ENCODE measurements at places on chromosomes 12 and 14. TPM values are rescaled to one million over a fixed set of nuclear protein-coding genes. Genes with fewer than 3 reads are reported as not detected.
A peak's percentile ranks its signal among the peaks of the same experiment; 100 is the strongest.

DNA sequence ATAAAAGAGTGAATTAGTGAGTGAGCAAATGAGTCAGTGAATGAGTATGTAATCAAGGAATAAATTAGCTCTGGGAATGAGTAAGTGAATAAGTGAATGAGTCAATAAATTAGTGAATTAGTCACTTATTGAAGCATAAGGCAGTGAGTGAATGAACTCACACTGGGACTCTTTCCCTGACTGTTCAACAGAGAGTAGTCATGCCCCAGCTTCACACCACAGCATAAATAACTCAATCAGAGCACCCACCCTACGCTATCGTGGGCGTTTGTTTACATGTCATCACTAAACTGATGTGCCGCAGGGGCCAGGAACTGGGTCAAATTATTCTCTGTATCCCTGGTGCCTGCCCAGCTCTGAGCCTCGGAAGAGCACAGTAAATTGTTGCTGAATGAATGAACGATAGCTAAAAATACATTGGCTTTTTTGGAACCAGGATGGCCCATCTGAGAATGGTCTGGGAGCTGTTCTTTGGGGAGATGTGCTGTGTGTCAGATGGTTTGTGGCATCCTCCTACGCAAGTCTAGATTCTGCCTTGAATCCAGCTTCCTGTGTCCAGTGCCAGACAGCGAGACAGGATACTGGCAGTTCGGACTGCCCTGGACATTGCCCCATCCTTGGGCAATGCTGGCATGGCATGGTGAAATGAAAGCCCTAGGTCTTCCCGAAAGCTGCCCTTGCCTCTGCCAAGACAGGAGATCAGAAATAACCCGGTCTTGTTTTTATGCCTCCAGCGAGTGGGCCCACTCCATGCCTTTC, 98.0 kb upstream of the RTL1 start:
- H3K27ac ChIP-seq: no peak overlapping the region
- H3K36me3 ChIP-seq: no peaks in the 10 kb centered on the region
- no peak for DNase-seq
- H3K4me1 ChIP-seq: no peaks in the 10 kb centered on the region
- no peaks in the 10 kb centered on the region for H3K27me3 ChIP-seq
- no peak overlapping the region for H3K4me3 ChIP-seq

GRCh38 chr14:29569194-29569593, 358.5 kb downstream of the PRKD1 start:
- no peak overlapping the region for H3K4me3 ChIP-seq
- H3K27me3 ChIP-seq: no peaks in the 10 kb centered on the region
- no peak for DNase-seq
- H3K27ac ChIP-seq: no peak overlapping the region
- no peaks in the 10 kb centered on the region for H3K4me1 ChIP-seq

DNA sequence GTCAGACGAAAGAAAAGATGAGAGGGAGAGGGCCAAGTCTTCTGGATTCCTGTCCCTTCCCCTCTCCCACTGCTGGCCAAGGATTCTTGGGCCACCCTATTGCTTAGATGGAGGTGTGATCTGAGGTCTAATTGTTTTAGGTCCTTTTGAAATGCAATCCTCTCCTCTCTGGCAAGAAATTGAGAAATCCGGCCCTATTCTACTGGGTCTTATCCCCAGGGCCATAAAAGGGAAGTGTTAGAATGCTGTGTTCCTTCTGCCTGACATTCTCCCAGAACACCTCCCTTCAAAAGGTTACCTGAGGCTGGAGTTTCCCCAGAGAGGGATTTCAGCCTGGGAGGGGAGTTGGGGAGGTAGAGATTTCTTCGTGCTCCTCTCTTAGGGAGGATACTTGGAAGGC, 4.4 kb downstream of the WNT5B start:
- no peaks in the 10 kb centered on the region for H3K4me1 ChIP-seq
- no peak overlapping the region for H3K4me3 ChIP-seq
- no peak for DNase-seq
- H3K27me3 ChIP-seq: no peaks in the 10 kb centered on the region
- no peak overlapping the region for H3K27ac ChIP-seq

CIDEB gene
- total RNA-seq: 72.8 TPM

GRCh38 chr14:103735439-103735814, 19.8 kb downstream of the ZFYVE21 start:
- no peaks in the 10 kb centered on the region for H3K27me3 ChIP-seq
- peak; percentile 59 for DNase-seq
- no peak overlapping the region for H3K4me3 ChIP-seq
- H3K4me1 ChIP-seq: peaks cover 20% of the 10 kb centered on the region
- peaks cover 37% of the 10 kb centered on the region for H3K36me3 ChIP-seq

DBX2 gene
- total RNA-seq: not detected

DNA sequence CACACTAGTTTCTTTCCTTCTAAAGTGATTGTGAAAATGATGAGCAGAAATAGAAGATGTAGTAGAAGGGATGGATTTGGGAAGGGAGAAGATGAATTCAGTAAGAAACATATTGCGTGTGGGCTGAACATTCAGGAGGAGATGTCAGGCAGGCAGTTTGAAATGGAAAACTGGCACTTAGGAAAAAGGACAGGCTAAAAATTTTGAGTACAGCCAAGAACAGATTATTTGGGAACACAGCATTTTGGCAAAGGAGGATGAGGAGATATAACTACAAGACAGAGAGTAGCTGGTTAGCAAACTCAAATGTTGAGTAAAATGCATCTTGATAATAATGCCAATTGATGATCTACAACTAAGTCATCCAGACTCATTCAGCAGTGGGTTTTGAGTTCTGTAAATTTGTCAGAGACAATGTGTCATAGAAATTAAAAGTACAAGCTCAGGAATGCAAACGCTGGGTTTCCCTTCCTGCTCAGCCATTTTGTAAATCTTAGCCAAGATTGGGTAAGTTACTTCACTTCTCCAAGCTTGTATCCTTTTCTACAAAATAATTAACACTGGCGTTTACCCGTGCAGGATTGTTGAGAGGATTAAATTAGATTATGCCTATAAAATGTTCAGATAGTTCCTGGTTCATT, 255.0 kb downstream of the NAV3 start:
- H3K27me3 ChIP-seq: no peaks in the 10 kb centered on the region
- no peaks in the 10 kb centered on the region for H3K36me3 ChIP-seq
- no peak for DNase-seq

DNA sequence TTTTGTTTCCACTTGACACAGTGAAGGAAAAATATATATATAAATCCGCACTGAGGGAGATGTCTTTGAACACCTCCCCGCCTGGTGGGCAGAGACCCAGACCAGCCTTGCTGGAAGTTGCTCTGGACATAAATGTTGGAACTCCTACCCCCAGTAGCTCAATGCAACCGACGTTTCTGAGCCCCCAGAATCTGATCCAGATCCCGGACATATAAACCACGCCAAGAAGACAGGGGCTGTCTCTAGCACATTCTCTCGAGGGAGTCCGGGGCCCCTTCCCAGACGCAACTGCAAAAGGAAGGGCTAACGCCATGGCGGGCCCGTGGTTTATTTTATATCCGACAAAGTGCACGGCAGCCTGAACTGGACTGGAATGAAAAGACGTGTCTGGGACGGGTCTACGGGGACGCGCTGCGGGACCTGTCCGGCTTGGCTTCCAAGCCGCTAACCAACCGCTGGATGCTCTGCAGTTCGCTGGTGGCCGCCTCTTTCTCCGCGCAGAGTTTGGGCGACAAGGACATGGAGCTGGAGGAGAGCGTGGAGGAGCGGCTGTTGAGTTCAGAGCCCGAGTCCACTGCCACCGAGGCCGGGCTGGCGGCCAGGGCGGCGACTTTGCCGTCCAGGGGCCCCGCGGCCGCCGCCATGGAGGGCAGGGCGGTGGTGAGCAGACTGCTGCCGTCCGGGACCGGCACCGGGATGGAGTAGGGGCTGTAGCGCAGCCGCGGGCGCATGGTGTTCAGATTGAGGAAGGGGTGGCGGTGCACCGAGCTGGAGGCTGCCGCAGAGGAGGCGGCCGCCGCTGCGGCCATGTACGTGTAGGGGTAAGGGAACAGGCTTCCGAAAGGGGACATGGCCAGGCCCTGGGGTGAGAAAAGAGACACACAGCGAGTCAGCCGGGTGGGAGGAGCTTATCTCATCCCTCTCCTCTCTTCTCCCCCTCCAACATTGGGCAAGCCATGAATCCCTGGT, 12.2 kb downstream of the TBX3 start:
- no peak overlapping the region for H3K4me3 ChIP-seq
- H3K27me3 ChIP-seq: peaks cover 11% of the 10 kb centered on the region
- DNase-seq: no peak
- H3K27ac ChIP-seq: no peak overlapping the region
- H3K36me3 ChIP-seq: no peaks in the 10 kb centered on the region

DNA sequence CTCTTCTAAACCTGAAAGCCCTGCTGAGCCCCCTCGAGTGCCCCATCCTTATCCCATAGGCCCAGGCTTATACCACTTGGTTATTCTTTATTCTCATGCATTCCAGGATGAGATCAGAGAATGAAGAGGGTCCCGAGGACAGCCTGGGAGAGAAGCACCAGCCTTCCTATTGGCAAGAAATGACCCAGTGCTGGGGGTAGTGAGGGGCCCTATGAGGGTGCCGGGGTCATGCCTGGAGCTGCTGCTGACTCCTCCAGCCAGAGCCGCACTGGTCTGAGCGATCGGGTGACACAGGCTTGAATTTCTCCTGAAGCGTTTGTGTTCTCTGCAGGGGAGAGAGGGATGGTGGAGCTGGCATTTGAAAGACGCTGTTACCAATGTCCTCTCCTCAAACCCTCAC, 18.1 kb downstream of the MORN3 start:
- H3K4me3 ChIP-seq: no peak overlapping the region
- no peaks in the 10 kb centered on the region for H3K4me1 ChIP-seq
- H3K27me3 ChIP-seq: no peaks in the 10 kb centered on the region
- DNase-seq: no peak
- H3K36me3 ChIP-seq: no peaks in the 10 kb centered on the region

DNA sequence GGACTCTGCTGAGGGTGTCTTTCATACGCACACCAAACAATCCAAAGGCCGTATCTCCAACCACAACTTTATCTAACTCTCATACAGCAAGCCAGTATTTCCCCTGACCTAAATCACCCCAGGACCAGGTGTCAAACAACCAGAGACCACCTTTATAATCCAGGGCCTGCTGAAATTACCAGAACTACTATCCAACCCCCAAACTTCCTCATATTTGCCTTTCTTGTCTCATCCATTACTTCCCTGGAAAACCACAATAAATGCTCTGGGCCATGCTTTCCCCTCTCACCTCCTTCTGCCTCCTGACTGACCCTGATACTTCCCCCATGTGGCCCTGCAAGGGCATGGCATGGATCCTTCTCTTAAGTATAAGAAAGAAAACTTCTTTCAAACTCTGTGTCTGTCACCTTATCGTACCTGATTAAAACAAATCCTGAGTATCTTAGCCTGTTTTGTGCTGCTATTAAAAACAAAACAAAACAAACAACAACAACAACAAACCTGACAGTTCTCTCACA, 44.7 kb upstream of the CRACR2A start:
- no peaks in the 10 kb centered on the region for H3K36me3 ChIP-seq
- no peak for DNase-seq
- no peak overlapping the region for H3K27ac ChIP-seq
- H3K4me3 ChIP-seq: no peak overlapping the region

DNA sequence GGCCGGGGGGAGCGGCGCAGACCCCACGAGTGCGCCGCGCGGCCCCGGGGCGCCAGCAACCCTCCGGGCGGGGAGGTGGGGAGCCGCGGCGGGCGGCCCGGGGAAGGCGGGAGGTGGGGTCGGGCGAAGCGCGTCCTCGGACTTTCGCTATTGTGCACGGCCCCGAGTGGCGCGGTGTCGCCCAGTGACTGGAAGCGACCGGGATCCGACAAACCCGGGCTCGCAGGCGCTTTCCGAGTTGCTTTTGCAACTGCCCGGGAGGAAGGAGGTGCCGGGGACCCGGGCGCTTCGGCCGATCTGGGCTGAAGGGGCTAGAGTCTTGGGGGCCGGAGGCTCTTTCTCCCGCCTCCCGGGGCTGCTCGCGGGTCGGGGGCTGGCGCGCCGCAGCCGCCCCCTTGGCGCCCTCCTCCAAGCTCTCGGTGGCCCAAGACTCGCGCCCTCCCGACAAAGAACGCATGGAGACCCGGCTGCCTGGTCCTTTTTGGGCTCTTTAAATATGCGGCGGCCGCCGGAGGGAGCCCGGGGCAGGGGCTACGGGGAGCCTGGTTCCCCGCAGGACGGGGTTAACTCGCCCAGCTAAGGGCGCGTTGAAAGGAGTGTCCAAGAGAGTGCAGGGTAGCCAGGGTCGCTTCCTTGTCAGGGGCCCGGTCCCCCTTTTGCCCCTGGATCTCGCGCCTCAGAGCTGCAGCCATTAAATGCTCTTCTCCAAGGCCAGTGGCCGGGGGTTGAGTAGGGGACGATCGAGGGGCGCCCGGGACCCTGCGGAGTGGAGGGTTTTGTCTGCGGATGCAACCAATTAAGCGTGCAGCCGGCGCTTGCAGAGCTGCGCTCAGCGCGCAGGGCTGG, 1.4 kb downstream of the HMGA2 start:
- peaks cover 15% of the 10 kb centered on the region for H3K4me1 ChIP-seq
- no peaks in the 10 kb centered on the region for H3K27me3 ChIP-seq
- peak; percentile 62 for DNase-seq
- no peak overlapping the region for H3K27ac ChIP-seq

DNA sequence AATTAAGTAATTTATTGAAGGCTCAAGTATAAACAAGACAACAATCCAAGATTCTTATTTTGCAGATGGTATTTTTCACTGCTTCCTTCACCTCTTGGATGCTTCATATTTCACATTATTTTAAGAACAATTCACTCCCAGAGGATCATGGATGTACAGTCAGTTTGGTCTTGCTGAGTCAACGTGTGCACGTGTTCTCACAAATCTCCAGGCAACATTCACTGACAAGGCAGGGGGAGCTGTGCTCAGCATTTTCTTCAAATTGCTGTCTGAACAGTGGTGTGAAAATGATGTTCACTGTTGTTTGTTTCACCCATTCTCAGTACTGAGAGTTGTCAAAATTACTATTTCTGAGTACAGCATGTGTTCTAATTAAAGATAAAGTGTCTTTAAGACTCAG, 118.3 kb upstream of the SLC38A4 start:
- H3K27me3 ChIP-seq: no peaks in the 10 kb centered on the region
- H3K36me3 ChIP-seq: no peaks in the 10 kb centered on the region
- no peaks in the 10 kb centered on the region for H3K4me1 ChIP-seq
- DNase-seq: no peak
- no peak overlapping the region for H3K4me3 ChIP-seq

KRT71 gene
- total RNA-seq: not detected

- no peak for DNase-seq
- H3K4me3 ChIP-seq: no peak overlapping the region
- no peaks in the 10 kb centered on the region for H3K4me1 ChIP-seq
- no peaks in the 10 kb centered on the region for H3K27me3 ChIP-seq
- H3K27ac ChIP-seq: no peak overlapping the region
Observed at GRCh38 chr12:64042911-64043310, 179.2 kb downstream of the KICS2 start.

- H3K27ac ChIP-seq: no peak overlapping the region
- no peak for DNase-seq
- no peaks in the 10 kb centered on the region for H3K36me3 ChIP-seq
Observed at GRCh38 chr12:127860536-127860935, 406.4 kb upstream of the TMEM132C start.

PMCH gene
- total RNA-seq: not detected

Data from ascending aorta (tissue), 2 donors.